Gastroesophageal sphincter (tissue), 4 donors: ENCODE measurements at places on chromosomes 11 and 22. TPM values are rescaled to one million over a fixed set of nuclear protein-coding genes. Genes with fewer than 3 reads are reported as not detected.
A peak's percentile ranks its signal among the peaks of the same experiment; 100 is the strongest.

DNA sequence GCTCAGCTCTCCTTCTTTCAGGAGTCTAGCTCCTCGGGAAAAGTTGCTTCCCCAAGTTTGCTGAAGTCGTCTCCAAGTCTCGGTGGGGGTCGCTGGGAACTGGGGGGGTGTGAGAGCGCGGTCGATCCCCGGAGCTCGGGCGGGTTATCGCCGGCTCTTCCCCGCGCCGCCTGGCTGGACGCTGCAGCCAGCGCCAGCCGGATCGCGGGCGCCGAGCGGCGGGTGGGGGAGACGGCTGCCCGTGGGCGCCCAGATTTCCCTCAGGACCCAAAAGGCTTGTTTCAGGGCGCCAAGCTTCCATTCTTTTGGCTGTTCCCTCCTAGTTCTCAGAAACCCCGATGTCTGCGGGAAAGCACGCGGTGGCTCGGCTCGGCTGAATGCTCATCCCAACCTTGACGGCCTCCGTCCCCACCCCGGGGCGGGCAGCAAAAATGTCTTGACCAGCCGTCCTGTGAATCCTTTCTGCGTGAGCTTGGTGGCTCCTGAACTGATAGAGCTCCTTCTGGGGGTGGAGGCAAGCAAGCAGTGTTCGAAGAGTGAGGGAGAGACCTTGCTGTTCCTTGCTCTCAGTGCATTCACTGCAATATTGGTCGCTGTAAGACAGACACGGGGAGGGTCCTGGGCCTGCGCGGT lies 1.7 kb downstream of the ZBTB16 start:
- no peaks in the 10 kb centered on the region for H3K36me3 ChIP-seq
- peak overlapping the region; percentile 100 for H3K27ac ChIP-seq
- peak; percentile 1 for ATAC-seq
- peaks cover 59% of the 10 kb centered on the region for H3K4me1 ChIP-seq

- no peaks in the 10 kb centered on the region for H3K27me3 ChIP-seq
- no peak overlapping the region for H3K4me3 ChIP-seq
- ATAC-seq, result no peak
- no peaks in the 10 kb centered on the region for H3K4me1 ChIP-seq
Measured at GRCh38 chr11:22920939-22921565, 60.8 kb upstream of the CCDC179 start.

GRCh38 chr11:65314501-65315203 lies at the start of gene CDC42EP2:
CDC42EP2 (plus strand) TSS chr11:65314866; CDS start chr11:65320899, 6,033 bp downstream.
- H3K27ac ChIP-seq, result peak within 1 kb of the TSS; percentile 99
- H3K4me1 ChIP-seq, result peaks cover 89% of the 10 kb centered on the region

- H3K4me1 ChIP-seq, result no peaks in the 10 kb centered on the region
- no peak overlapping the region for H3K4me3 ChIP-seq
- H3K36me3 ChIP-seq, result no peaks in the 10 kb centered on the region
- peaks cover 26% of the 10 kb centered on the region for H3K27me3 ChIP-seq
- no peak overlapping the region for H3K27ac ChIP-seq
- no peak for ATAC-seq
Measured at GRCh38 chr11:123707606-123708205, 33.8 kb downstream of the ZNF202 start.

GRCh38 chr11:86151174-86152005 lies 82.5 kb upstream of the PICALM start:
- no peaks in the 10 kb centered on the region for H3K27me3 ChIP-seq
- peaks cover 65% of the 10 kb centered on the region for H3K4me1 ChIP-seq
- H3K27ac ChIP-seq, result peak overlapping the region; percentile 70

GRCh38 chr11:47506795-47507562 lies 46.0 kb downstream of the CELF1 start:
- ATAC-seq, result no peak
- H3K36me3 ChIP-seq, result no peaks in the 10 kb centered on the region
- H3K4me1 ChIP-seq, result peaks cover 7% of the 10 kb centered on the region
- no peaks in the 10 kb centered on the region for H3K27me3 ChIP-seq

GRCh38 chr11:116276051-116277044 lies 496.4 kb downstream of the BUD13 start:
- H3K27me3 ChIP-seq, result peaks cover 40% of the 10 kb centered on the region
- no peaks in the 10 kb centered on the region for H3K36me3 ChIP-seq
- H3K4me1 ChIP-seq, result peaks cover 10% of the 10 kb centered on the region

DNA sequence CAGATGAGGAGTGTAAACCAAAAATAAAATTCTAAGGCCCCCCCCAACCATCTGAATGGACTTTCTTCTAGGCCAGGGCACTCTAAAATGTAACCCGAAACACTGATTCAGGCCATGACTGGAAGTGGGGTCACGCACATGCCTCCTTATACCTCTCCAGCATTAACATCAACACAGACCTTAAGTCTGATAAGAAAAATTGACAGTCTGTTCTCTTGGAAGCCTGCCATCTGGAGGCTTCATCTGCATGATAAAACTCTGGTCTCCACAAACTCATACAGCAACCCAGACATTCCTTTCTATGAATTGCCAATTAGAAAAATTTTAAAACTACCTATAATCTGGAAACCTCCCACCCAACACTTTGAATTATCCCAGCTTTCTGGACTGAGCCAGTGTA lies 3.9 kb upstream of the SERGEF start:
- H3K4me3 ChIP-seq, result no peak overlapping the region
- no peaks in the 10 kb centered on the region for H3K4me1 ChIP-seq
- ATAC-seq, result no peak
- H3K36me3 ChIP-seq, result no peaks in the 10 kb centered on the region
- H3K27ac ChIP-seq, result no peak overlapping the region
- H3K27me3 ChIP-seq, result no peaks in the 10 kb centered on the region

GRCh38 chr11:46364056-46364455 lies 16.8 kb downstream of the DGKZ start:
- H3K27ac ChIP-seq, result peak overlapping the region; percentile 83
- no peak overlapping the region for H3K4me3 ChIP-seq
- H3K36me3 ChIP-seq, result no peaks in the 10 kb centered on the region
- no peak for ATAC-seq
- no peaks in the 10 kb centered on the region for H3K27me3 ChIP-seq

DNA sequence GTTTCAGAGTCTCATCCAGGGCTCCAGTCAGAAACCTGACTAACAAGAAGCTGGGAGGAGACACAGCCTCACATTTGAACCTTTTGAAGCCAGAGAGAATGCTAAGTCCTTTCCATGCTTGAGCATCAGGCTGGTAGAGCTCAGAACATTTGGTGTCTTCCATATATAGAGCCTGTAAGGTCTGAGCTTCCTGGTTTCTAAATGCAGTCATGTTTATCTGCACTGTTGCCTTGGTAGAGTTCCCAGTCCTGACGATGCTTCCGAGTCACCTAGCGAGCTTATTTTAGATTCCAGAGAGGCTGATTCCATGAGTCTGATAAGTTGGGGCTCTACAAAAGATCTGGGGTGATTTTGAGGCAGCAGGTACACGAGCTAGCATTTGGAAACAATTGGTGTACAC lies 68.4 kb upstream of the SORL1 start:
- ATAC-seq, result peak; percentile 82
- H3K27ac ChIP-seq, result peak overlapping the region; percentile 72
- no peaks in the 10 kb centered on the region for H3K27me3 ChIP-seq
- no peak overlapping the region for H3K4me3 ChIP-seq
- H3K4me1 ChIP-seq, result peaks cover 20% of the 10 kb centered on the region

DNA sequence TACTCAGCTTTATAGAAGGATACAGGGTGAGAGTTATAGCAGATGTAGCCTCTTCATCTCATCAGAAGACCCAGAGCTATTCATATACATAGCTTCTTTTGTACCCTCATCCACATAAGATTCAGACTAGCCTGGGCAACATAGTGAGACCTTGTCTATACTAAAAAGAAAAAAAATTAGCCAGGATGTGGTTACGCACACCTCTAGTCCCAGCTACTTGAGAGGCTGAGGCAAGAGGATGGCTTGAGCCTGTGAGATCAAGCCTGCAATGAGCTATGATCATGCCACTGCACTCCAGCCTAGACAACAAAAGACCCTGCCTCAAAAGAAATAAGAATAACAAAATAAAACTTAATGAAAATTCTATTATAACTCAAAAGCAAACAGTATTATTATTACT lies 36.7 kb upstream of the B3GNT6 start:
- no peaks in the 10 kb centered on the region for H3K27me3 ChIP-seq
- peaks cover 24% of the 10 kb centered on the region for H3K36me3 ChIP-seq
- ATAC-seq, result no peak
- H3K27ac ChIP-seq, result no peak overlapping the region

- H3K4me3 ChIP-seq, result no peak overlapping the region
- H3K27ac ChIP-seq, result no peak overlapping the region
- no peaks in the 10 kb centered on the region for H3K4me1 ChIP-seq
- H3K36me3 ChIP-seq, result no peaks in the 10 kb centered on the region
- no peaks in the 10 kb centered on the region for H3K27me3 ChIP-seq
Measured at GRCh38 chr11:81005595-81005994, 1564.8 kb upstream of the TENM4 start.

DNA sequence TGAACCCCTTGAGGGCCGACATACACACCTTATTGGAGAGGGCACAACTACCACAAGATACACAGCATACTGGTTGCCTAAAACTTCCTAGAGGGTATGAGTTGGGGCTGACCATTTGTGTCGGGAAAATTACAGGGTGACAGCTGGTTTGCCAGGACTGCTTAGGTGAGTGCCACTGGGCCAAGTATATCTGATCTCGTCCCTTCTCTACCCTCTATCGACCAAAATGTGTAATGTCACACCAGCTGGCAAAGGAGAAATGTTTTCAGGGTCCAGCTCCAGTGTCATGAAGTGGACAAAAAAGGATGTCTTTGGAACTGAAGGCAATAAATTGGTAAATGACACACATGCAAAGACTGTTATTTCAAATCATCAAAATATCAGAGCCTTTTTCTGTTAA lies 126.1 kb downstream of the PGR start:
- no peaks in the 10 kb centered on the region for H3K36me3 ChIP-seq
- no peaks in the 10 kb centered on the region for H3K4me1 ChIP-seq
- no peak overlapping the region for H3K27ac ChIP-seq
- no peak overlapping the region for H3K4me3 ChIP-seq

DNA sequence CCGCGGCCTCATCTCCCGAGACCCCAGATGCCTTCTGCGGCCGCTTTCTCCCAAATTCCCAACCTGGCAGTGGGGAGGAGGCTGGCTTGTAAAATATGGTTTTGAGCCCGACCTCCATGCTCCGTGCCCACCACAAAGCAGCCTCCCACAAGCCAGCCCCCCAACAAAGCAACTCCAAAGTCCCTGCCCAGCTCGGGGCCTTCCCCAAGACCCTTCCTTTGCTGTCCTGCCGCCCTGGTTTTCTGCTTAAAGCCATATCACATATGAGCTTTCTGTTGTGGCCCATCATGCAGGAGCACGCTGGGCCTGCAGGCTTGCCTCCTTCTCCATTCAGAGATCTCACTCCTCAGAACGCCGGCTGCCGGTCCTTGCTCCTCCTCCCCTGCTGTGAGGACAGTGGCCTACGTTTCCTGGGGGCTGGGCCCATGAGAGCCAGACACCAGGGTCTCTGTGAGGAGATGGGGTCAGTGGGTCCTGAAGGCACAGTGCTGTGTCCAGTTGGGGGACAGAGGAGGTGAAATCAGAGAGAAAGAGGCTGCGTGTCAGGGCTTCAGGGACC lies 680.0 kb downstream of the BRD1 start:
- H3K4me1 ChIP-seq, result no peaks in the 10 kb centered on the region
- ATAC-seq, result no peak
- peaks cover 77% of the 10 kb centered on the region for H3K27me3 ChIP-seq
- no peak overlapping the region for H3K4me3 ChIP-seq
- H3K27ac ChIP-seq, result no peak overlapping the region
- no peaks in the 10 kb centered on the region for H3K36me3 ChIP-seq

GRCh38 chr11:32224580-32224979 lies 133.7 kb downstream of the RCN1 start:
- no peaks in the 10 kb centered on the region for H3K27me3 ChIP-seq
- no peaks in the 10 kb centered on the region for H3K4me1 ChIP-seq
- H3K4me3 ChIP-seq, result no peak overlapping the region
- no peaks in the 10 kb centered on the region for H3K36me3 ChIP-seq

GRCh38 chr11:117586392-117586791 lies 210.6 kb downstream of the DSCAML1 start:
- H3K27ac ChIP-seq, result no peak overlapping the region
- H3K4me1 ChIP-seq, result no peaks in the 10 kb centered on the region
- no peaks in the 10 kb centered on the region for H3K36me3 ChIP-seq
- ATAC-seq, result no peak
- H3K4me3 ChIP-seq, result no peak overlapping the region

DNA sequence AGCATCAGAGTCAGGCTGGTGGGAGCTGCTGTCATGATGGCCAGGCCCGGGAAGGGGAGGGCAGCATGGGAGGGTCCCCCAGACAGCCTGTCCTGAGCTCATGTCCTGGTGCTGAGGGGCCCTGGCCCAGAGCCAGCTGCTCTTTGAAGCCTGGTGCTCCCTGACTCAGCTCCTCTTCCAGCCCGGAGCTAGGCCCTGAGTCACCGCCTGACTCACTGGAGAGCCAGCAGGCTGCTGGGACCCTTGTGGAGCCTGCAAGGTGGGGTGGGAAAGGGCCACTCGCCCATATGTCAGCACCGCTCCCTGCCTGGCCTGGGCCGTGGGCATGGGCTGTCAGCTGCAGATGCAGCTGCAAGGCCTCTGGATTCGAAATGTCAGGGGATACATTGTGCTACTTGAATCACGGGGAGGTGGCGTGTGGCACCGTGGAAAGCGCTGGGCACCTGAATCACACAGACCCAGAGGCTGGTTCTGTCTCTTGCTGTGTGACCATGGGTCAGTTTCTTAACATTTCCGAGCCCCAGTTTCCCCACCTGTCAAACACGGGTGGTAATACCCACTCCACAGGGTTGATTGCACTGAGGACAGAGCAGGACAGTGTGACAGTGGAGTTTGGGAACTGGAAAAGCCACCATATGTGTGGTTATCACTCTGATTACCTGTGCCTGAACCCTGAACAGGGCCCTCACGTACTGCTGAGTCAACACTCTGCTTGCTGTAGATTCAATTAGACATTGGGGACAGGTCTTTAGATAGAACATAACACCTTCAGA lies 4.4 kb downstream of the CACNA1I start:
- H3K27me3 ChIP-seq, result peaks cover 60% of the 10 kb centered on the region
- no peak overlapping the region for H3K27ac ChIP-seq
- no peaks in the 10 kb centered on the region for H3K36me3 ChIP-seq
- ATAC-seq, result no peak
- H3K4me3 ChIP-seq, result no peak overlapping the region

GRCh38 chr22:42443240-42444076 lies 11.3 kb upstream of the NFAM1 start:
- no peaks in the 10 kb centered on the region for H3K27me3 ChIP-seq
- H3K4me3 ChIP-seq, result no peak overlapping the region
- ATAC-seq, result no peak
- H3K4me1 ChIP-seq, result peaks cover 45% of the 10 kb centered on the region

GRCh38 chr11:34679681-34680080 lies 58.8 kb downstream of the EHF start:
- no peaks in the 10 kb centered on the region for H3K4me1 ChIP-seq
- no peaks in the 10 kb centered on the region for H3K36me3 ChIP-seq
- H3K27me3 ChIP-seq, result peaks cover 8% of the 10 kb centered on the region
- no peak for ATAC-seq
- H3K4me3 ChIP-seq, result no peak overlapping the region

OR2AT4 gene
- total RNA-seq, result not detected

CD3E gene
- total RNA-seq, result 0.78 TPM

DKK3 gene
- 72.1 TPM for total RNA-seq

CSRP3 gene
- not detected for total RNA-seq

RFPL3 gene
- not detected for total RNA-seq

TTC28 gene
- total RNA-seq, result 53.3 TPM

ATXN10 gene
- total RNA-seq, result 78.5 TPM

E2F8 gene
- total RNA-seq, result not detected

OR5B21 gene
- total RNA-seq, result not detected

TTC36 gene
- 5.6 TPM for total RNA-seq

SYT9 gene
- 0.47 TPM for total RNA-seq

HEPHL1 gene
- total RNA-seq, result 0.16 TPM
